ENCODE measurements at places on chromosomes 2 and 18.

- DNase-seq: no peak
Observed at GRCh38 chr2:219967247-219968245, 340.1 kb downstream of the SLC4A3 start.

- DNase-seq: no peak
Observed at GRCh38 chr2:17749753-17750438, 3.7 kb downstream of the SMC6 start.

GRCh38 chr18:74251297-74252038 lies 40.3 kb downstream of the CYB5A start:
- no peak for DNase-seq

- DNase-seq: no peak
Observed at GRCh38 chr18:12656605-12656937, 1.3 kb downstream of the SPIRE1 start.

DNA sequence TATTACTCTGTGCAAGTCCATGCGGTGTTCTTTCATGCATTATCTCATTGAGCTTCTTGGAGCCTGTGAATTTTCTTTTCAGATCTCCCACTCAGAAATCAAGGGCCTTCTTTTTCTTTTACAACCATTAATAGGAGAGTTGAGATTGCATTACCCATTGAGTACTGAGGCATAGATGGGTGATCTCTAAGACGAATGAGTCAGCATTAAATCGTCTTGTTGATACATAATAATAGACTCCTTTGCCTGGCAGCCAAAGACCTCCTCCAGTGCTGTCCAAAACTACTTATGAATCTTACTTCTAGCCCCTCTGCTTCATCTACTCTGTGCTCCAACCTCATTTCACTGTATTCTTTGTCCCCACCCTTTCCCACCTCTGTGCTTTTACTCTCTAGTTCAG lies 180.5 kb downstream of the AGPS start:
- DNase-seq: no peak

DNA sequence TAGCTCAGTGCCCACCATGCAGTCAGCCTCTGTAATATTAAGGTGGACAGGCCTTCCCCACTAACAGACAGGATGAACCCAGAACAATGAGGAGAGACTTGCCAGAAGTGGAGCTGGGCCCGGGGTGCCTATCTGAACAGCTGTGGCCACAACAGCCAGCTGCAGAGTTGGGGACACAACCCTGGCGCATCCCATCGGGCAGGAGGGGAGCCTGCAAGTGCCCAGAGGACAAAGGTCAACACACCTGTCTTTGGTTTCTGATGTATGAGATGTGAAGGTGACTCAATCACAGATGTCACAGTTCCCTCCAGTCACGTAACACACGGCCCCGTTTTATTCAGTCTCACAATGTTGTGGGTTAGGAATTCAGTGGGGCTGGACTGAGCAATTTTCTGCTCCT lies 48.2 kb upstream of the TAF1B start:
- no peak for DNase-seq

DNA sequence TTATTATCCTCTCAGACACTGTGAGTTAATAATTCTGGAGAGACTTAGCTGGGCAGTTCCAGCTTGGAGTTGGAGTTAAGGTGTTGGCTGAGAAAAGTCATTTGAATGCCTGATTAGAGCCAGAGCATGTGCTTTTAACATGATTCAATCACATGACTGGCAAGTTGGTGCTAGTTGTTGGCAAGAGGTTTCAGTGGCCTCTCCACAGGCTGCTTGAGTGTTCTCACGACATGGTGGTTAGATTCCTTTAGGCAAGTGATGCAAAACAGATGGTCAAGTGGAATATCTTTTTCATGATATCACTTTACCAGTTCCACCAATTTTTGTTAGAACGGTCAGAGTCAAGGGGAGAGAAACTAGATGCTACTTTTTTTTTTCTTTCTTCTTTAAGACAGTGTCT lies 262.7 kb upstream of the FN1 start:
- DNase-seq: no peak

GRCh38 chr2:84889332-84889731 lies 8.4 kb upstream of the TRABD2A start:
- no peak for DNase-seq

DNA sequence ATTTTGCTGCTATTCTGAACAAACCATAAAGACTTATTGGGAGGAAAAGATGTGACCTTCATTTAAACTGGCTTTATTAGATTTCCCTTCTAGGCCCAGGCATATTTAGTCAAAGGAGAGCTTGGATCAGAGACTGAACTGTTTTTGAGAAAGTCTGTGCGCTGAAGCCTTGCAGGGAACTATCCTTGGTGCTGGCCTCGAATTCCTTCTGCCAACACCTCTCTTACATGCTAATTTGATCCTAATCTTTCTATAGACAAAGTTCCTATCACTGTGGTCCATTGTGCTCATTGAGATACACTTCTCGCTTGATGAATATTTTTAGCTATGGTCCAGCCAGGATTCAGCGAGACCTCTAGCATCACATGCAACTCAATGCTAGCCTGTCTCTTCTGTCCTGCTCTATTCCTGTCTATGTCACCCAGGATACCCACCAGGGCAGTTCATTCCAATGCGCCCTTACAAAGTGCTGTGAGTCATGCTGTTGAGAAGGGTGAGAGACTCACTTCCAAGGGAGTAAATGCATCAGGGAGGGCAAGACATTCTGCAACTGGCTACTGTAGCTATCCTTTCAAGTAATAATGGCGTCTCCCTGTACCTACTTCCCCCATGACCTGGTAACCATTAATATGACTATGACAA lies 356.7 kb upstream of the LYPD1 start:
- DNase-seq: no peak

GRCh38 chr2:49262801-49263560 lies 108.7 kb upstream of the FSHR start:
- DNase-seq: no peak

DNA sequence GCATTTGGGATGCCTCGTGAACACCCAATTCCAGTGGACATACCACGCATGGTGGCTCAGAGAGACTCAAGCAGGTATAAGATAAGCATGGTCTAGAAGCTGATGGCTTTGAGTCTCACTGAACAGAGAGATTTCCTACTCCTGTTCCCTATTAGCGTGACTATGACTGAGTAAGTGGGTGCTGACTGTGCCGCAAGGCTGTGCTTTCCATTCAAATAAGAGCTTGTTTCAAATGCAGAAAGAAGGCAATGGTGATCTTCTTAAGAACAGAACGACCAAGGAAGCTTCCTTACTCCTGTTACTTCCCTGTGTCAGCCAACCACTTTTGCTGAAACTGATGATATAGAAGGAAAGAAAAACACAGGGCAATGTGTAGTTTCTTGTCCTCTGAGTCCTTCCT lies 63.5 kb upstream of the IGFBP2 start:
- DNase-seq: no peak

DNA sequence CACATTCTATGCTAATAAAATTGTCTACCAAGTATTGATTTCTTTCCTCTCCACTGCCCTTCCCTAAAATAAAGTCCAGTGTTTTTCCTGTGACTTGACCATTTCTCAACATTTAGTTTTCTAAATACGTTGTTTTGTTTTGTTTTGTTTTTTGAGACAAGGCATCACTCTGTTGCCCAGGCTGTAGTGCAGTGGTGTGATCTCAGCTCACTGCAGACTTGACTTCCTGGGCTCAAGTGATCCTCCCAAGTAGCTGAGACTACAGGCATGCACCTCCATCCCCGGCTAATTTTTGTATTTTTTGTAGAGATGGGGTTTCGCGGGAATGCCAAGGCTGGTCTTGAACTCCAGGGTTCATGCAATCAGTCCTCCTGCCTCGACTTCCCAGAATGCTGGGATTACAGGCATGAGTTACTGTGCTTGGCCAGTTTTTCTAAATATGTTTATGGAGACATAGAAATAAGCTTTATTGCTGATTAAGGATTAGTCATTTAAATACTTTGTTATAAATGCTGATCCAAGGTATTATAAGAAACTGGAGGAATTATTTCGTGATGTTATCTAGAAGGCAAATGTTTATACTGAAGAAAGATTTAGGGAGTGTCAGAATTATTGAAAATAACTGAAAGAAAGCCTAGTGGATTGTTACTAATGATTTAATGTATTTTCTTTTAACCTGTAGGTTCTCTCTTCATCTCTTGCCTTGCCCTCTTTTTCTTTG lies 5.7 kb upstream of the HTR2B start:
- DNase-seq: no peak

DNA sequence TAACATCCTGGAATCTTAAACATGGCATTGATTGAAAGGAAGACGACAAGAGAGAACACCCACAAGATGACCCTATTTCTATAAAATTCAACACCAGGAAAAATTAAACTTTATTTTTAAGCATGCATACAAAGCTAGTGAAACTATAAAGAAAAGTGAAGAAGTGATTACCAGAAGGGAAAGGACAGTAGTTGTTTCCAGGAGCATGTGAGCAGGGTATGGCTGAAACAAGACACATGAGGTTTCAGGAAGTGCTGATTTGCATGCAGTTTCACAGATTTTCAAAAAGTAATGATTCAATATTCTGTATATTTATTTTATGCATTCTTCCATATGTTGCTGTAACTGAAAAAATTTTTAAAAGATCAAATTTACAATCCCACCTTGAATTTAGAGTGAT lies 24.6 kb upstream of the DAW1 start:
- no peak for DNase-seq

DNA sequence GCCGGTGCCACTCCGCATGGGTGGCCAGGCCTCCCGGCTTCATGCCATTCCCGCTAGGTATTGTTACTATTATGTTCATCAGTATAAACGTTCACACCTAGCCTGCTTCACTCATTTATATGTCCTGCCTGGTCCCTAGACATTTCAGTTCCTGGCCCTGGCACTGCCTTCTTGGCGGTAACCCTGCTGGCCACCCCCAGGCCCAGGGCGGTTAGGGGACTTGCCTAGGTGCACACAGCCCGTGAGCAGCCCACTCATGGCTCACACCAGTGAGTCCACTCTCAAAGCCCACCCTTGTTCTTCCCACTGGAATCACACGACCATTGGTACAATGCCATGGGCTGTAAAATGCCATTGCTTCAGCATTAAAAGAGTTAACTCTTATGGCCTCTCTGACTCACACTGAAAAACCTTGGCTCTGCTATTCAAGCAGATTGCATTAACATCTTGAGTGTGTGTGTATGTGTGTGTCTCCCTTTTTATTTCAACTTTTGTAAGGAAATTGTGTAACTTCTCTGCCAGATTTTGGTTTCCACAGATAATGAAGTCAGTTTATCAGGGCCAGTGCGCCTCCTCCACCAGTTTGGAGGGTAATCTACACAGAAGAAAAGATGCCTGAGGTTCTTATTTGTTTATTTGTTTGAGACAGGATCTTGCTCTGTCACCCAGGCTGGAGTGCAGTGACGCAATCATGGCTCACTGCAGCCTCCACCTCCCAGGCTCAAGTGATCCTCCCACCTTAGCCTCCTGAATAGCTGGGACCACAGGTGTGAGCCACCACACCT lies 74.2 kb downstream of the RAB31 start:
- no peak for DNase-seq

DNA sequence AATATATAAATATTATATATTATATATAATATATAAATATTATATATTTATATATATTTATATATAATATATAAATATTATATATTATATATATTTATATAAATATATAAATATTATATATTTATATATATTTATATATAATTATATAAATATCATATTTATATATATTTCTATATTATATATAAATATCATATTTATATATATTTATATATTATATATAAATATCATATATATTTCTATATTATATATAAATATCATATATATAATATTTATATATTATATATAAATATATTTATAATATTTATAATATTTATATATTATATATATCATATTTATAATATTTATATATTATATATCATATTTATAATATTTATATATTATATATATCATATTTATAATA lies 321.4 kb downstream of the CDH2 start:
- no peak for DNase-seq

GRCh38 chr18:26981360-26982082 lies 116.0 kb upstream of the AQP4 start:
- DNase-seq: no peak

GRCh38 chr18:70520867-70521266 lies 232.0 kb downstream of the SOCS6 start:
- no peak for DNase-seq

GRCh38 chr2:15593327-15593705 lies 1.6 kb downstream of the DDX1 start:
- DNase-seq: no peak

DNA sequence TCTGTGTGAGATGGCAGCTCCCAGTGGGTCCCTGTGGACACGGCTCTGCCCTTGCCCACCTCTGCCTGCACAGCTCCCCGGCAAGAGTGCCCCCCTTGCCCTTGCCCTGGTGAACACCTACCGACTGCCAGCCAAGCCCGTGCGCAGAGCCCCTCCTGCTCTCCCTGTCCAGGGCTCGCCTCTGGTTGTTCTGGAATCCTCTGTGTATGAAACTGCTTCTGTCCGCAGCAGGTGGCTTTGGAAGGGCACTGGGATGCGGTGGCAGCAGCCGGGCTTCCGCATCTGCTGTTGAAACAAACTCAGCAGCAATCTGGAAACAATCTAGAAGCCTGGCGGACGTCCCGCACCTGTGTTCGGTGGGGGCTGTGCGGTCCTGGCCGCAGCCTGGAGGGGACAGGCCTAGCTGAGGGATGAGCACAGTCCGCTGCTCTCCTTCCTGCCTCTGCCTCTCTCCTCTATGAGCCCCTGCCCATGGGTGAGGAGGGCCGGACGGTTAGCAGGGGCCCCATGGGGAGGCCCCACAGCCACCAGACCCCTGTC lies 34.0 kb upstream of the KLF11 start:
- no peak for DNase-seq

- no peak for DNase-seq
Observed at GRCh38 chr2:158242280-158242679, 140.6 kb downstream of the UPP2 start.

DNA sequence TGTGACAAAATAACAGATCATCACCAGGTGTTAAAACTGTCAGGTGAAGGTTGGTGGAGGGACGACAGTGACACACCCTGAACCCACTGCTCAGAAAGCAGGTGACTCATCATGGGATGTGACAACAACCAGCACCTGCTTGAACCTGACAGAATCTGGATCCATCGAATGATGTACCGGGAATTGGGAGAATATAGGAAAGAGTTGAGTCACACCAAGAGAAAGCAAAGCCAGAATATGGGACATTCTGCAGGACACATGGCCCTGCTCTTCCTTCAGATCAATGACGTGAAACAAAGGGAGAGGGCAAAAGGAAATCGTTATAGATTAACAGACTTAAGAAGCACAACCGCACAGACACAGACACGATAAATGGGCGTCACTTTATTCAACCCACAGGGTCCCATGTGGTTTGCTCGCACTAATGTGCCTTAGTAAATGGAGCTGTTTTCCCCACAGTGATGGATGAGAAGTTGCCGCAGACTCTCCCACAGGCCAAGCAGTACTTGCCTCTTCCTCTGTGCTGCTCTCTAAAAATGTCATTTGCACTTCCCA lies 100.1 kb downstream of the CRACDL start:
- peak; percentile 85 for DNase-seq

- DNase-seq: no peak
Observed at GRCh38 chr2:55357164-55357563, 62.5 kb downstream of the CCDC88A start.
